Suprapubic skin (tissue), 4 donors: ENCODE measurements at places on chromosomes 7 and 10.

DNA sequence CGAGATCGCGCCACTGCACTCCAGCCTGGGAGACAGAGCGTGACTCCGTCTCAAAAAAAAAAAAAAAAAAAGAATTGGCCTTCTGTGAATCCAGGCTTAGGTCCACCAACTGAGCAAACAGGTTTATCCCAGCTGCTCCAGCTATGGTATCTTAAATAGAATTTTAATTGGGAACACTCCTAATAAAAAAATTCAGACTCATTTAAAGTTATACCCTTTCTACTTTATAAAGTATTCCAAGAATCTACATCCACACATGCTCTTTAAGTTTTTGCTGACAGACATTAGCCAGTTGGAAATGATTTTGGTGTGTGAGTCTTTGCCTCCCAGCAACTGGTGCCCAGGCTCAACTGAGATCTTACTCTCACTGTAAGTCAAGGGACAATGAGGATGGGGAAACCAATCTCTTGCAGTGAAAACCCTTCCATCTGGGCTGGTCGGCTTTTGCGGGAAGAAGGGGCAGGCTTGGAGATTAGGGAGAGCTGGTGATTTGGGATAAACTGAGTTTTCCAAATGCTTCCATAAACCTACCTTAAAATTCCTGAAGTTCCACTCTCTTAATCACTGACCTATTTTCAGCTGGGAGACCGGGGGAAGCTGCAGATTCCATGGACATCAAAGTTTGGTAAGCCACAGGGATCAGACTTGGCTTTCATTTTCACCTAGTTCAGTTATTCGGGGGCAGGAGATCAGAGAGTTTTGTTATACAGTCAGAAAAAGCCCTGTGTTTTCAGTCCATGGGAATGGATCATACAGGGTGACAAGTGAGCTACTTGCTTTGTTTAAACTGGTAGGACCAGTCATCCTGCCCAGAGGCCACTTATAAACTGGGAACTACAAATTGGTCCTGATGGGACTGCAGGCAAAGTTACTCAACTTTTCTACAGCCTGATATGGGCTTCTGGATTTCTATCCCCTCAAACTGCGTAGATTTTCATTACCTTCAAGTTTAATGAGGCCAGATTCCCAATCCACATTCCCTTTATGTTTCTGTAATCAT lies 89.3 kb upstream of the ZNF746 start:
- no peak for DNase-seq

GRCh38 chr10:114704679-114705078 lies 46.6 kb upstream of the ABLIM1 start:
- DNase-seq = no peak

DNA sequence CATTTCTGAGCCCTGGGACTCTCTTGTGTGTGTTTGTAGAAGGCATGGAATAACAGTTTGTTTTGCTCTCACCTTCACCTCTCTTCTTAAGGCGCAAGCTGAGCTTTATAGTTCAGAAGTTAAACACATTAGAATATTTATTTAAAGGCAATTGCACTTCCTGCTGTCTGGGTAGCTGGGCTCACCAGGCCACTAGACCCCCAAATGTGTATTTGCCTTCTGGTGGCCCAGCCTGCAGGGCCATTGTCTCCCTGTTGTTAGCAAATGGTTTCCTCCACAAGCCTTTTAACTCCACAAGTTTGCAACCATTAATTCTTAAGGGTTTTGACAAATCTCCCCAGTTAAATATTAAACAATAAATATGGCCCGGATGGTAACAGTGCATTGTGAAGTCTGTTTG lies 31.1 kb upstream of the NEUROD6 start:
- DNase-seq = no peak

- no peak for DNase-seq
These were observed 39.4 kb upstream of the PIP4K2A start for GRCh38 chr10:22753786-22754185.

DNA sequence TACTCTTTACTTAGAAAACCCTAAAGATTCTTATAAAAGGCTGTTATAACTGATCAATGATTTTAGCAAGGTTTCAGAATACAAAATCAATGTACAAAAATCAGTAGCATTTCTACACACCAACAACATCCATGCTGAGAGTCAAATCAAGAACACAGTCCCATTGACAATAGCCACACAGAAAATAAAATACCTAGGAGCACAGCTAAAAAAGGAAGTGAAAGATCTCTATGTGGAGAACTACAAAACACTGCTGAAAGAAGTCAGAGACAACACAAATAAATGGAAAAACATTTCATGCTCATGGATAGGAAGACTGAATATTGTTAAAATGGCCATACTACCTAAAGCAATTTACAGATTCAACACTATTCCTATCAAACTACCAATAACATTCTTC lies 427.0 kb downstream of the KCNMA1 start:
- no peak for DNase-seq

GRCh38 chr10:11849911-11850310 lies 26.8 kb downstream of the PROSER2 start:
- DNase-seq = no peak

- no peak for DNase-seq
These were observed 76.9 kb upstream of the PDCD4 start for GRCh38 chr10:110794808-110795207.

DNA sequence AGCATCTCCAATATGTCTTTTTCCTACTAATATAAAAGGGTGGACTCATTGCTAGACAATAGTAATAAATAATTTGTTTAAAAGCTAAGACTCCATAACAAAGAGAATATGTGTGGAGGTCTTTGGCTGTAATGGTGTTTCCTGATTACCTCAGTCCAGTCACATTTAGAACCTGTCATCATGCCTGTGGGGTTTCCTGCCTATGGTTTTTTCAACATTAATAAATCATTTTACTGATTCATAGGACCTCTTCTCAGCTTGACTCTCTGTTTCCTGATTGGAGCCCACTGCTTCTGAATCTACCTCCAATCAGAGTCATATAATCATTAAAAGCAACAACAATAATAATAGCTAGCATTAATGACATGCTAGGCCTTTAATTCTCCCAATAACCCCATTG lies 52.4 kb upstream of the GNAI1 start:
- no peak for DNase-seq

- peak; percentile 44 for DNase-seq
These were observed 26.0 kb upstream of the UBE3C start for GRCh38 chr7:157112706-157113105.

GRCh38 chr10:43132867-43133787 lies 5.1 kb upstream of the CSGALNACT2 start:
- no peak for DNase-seq

GRCh38 chr7:79471283-79471682 lies 17.8 kb upstream of the MAGI2 start:
- no peak for DNase-seq

- no peak for DNase-seq
These were observed 4.6 kb downstream of the STEAP2 start for GRCh38 chr7:90216080-90216674.

- no peak for DNase-seq
These were observed 52.6 kb downstream of the ADCY1 start for GRCh38 chr7:45626441-45627430.

- no peak for DNase-seq
These were observed 8.6 kb downstream of the CTBP2 start for GRCh38 chr10:125151553-125152449.

DNA sequence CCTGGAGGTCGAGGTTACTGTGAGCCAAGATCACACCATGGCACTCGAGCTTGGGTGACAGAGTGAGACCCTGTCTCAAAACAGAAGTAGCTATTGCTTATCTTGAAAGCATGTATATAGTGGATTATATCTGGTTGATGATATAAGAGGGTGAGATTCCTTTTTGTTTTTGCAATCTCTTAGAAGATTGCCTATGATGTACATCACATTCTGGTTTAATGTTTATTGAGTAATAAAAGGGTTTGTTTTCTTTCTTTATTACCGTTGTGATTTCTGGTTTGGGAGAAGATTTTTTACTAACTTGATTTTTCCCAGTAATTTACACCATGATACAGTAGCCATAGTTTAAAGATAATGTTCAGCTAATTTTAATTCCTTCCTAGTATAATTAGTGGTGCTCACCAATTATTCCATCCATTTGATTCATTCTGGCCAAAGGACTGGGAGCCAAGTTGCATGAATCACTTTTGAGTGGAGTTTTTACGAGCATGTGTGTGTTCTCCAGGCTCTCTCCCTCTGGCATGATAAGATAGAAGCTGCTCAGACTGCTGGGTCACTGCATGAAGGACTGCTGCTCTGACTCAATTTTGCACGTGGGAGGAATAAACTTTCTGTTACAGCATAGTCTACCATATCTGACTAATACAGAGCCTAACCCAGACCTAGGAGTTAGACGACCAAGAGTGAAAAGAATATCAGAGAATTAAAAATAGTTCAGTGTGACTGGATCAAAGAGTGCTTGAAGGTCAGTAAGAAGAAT lies 13.5 kb upstream of the TSPAN13 start:
- DNase-seq = no peak

GRCh38 chr7:17489961-17490360 lies 191.5 kb downstream of the AHR start:
- no peak for DNase-seq

DNA sequence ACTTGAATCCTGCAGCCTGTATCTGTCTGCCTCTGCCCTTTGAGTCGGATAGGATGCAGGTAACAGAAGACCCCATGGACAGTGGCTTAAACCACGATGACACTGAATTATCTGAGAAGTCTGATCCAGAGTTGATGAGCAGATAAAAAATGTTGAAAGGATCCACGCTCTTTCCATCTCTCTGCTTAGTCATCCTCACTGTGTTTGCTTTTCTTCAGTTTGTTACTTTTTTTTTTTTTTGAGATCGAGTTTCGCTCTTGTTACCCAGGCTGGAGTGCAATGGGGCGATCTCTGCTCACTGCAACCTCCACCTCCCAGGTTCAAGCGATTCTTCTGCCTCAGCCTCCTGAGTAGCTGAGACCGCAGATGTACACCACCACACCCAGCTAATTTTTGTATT lies 36.9 kb upstream of the GOLGA7B start:
- DNase-seq = no peak

GRCh38 chr7:37923996-37924395 lies 3.6 kb downstream of the EPDR1 start:
- no peak for DNase-seq

DNA sequence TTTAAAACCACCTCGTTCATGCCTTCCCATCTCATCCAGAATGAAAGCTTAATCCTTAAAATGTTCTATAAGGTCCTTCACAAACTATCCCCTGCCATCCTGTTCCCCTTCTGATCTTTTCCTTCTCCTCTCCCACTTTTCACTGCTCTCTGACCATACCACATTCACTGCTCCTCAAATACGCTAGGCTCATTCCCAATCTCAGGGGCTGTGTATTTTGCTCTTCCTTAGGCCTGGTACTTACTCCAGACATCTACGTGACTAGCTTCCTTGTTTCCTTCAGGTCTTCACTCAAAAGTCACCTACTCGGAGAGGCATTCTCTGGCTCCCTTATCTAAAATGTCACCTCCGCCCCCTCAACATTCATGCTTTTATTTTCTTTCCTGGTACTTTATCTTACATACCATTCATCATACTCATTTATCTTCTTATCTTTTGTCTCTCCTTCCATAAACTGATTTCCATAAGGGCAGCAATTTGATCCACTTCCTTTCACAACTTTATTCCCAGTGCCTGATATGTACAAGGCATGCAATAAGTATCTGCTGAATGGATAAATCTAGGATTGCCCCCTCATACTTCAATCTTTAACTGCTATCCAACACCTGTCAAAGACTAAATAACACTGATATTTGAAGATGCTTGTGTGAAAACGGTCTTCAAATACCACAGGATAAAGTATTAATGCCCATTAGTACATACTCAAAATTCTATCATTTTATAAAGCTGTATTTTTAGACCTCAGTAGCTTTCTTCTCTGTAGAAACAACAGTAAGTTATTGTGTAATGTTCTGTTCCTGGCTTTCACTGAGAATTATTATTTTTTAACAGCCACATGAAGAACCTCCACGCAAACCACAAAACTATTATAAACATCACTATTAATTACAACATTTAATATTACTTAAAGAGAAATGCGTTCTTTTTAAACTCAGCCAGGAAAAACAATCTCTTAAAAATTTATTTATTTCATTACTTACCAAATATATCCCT lies 27.0 kb downstream of the JMJD1C start:
- no peak for DNase-seq

- DNase-seq = no peak
These were observed 20.2 kb downstream of the OR6B1 start for GRCh38 chr7:144020340-144020739.

DNA sequence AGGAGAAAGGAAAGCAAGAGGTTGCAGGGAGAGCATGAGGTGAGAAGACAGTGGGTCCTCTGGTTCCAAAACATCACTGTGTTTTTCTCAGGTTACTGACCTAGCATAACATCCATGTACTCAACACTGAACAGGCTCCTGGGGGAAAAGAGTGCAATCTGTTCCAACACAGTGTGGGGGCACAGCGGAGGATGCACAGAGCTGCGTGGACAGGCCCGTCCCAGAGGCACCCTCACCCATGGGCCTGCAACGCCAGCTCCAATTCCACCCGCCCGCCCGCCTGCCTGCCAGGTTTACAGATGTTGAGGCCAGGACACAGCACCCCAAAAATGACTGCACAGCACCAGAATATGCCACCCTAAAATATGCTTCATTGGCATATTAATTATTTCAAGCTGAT lies 26.9 kb upstream of the FKBP9 start:
- DNase-seq = no peak

- no peak for DNase-seq
These were observed 101.1 kb upstream of the ZNF438 start for GRCh38 chr10:31132681-31133244.

- no peak for DNase-seq
These were observed at the start of gene ANK3 for GRCh38 chr10:60389413-60390025. ANK3 (minus strand) TSS chr10:60389875; CDS start chr10:60389538, 337 bp downstream.

DNA sequence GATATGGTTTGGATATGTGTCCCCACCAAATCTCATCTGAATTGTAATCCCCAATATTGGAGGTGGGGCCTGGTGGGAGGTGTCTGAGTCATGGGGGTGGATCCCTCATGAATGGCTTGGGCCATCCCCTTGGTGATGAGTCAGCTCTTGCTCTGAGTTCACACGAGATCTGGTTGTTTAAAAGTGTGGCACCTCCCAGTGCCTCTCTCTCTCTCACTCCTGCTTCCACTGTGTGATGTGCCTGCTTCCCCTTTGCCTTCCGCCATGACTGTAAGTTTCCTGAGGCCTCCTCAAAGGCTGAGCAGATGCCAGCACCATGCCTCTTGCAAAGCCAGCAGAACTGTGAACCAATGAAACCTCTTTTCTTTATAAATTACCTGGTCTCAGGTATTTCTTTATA lies 4.8 kb upstream of the GCK start:
- DNase-seq = peak; percentile 21

DNA sequence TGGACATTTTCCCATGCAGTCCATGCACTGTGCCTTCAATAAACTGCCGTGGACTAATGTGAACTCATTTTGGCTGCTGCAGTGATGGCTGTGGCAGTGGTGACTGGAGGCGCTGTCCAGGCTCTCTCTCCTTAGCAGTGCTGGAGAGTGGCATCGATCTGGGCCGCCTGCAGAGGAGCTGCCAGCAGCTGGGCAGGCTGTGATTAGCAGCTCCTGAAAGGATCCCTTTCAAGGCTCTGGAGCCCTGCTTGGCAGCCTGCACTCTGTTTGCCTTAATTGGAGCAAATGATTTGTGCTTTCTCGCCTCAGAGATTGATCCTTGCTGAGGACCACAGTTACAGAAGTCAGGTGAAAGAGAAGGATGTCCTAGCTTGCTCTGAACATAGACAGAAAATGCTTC lies 130.1 kb upstream of the VWC2 start:
- no peak for DNase-seq
